ENCODE measurements at places on chromosomes 3 and 15. TPM values are rescaled to one million over a fixed set of nuclear protein-coding genes. Genes with fewer than 3 reads are reported as not detected.

- no peak for ATAC-seq
Observed at GRCh38 chr3:71227270-71227661, 356.3 kb downstream of the FOXP1 start.

IMPG2 gene
- 0.81 TPM for total RNA-seq

TGFBR2 gene
- 260 TPM for total RNA-seq

NTRK3 gene
- 4.3 TPM for total RNA-seq

DNA sequence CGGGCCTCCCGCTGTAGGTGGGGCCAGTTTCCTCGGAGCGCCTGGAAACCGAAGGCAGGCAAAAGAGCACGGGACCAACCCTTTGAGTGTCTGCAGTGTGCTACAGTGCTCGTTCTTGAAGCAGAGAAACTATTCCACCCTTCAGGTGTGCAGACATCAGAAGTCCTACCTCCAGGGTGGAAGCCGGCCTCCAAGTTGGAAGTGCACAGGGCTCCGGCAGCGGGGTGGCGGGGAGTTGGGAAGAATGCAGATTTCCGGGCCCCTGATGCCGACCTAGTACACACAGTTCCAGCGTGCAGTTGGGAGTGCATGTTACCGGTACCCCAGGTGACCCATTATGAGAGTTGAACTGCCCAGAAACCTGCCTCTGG is 3.0 kb downstream of the KLF13 start:
- no peak for ATAC-seq

SEMA6D gene
- total RNA-seq: 12.7 TPM

DNA sequence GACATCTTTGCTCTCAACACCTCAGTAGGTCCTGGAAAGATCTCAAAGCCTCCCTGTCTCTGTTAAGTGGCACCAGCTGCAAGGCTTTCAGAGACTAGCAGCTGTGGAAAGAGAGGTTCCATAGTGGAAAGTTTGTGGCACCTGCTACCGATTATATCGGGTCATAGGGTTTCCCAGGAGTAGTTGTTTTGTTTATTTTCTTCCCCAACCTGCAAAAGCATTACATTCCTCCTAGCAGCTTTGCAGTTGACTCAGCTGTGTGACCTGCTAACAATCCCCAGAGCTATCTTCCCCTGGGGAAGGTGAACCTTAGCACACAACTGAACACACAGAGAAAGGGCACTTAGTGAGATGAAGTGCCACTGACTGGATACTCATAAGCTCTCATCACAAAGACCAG is 598.9 kb upstream of the GRM7 start:
- ATAC-seq: no peak

GRCh38 chr3:132009241-132009640 is 25.6 kb downstream of the CPNE4 start:
- no peak for ATAC-seq

PLA1A gene
- total RNA-seq: 1.2 TPM

DNA sequence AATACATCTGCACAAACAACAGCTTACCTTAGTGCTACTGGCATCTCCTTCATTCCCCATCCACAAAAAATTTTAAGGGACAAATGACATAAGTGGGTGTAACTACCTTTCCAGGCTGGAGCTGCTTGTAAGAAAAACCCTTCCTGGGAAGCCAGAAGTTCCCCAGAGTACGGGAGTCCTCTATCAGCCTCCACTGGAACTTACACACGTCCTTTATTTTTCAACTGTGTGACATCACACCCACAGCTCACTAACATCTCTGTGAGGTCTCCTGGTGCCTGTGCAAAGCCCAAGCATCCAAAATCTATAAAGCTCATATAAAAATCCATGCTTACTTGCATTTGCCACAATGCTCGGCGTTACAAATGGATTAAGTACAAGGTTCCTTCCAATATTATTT is 27.6 kb downstream of the LRIG1 start:
- no peak for ATAC-seq

DNA sequence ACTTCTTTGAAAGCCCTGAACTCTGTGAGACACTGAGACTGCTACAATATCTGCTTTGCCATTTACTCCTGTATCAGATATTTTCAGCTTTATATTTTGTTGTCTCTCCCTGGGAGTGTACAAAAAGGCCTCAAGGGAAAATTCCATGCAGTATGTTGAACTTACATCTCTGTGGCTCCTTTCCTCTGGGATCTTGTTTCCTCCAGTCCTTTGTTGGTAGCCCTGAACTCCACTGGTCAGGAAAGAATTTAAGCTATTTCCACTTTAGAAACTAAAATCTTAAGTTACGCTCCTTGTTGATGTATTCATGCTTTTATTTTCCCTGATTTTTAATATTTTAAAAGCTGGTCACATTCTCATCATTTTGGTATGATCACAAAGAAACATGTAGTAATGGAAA is 277.9 kb downstream of the FHIT start:
- ATAC-seq: no peak

- ATAC-seq: no peak
Observed at GRCh38 chr3:148848410-148848809, 16.7 kb upstream of the CPA3 start.

DNA sequence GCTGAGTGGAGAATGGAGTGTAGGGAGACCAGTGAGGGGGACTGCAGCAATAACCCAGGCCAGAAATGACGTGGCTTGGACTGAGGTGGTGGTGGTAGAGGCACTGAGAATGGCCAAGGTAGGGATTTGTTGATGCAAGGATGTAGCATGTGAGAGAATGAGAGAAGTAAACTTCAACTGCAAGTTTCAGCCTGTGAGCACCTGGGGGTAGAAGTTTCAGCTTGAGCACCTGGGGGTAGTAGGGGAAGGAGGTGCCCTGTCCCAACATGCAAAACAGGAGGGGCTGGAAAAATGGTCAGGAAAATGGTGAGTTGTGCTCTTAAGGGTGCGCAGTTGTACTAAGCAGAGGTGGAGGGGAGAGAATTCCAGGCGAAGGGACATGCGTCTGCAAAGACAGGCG is 31.0 kb downstream of the IL16 start:
- no peak for ATAC-seq

GRCh38 chr3:10260211-10260701 is 12.0 kb downstream of the TATDN2 start:
- no peak for ATAC-seq

DNA sequence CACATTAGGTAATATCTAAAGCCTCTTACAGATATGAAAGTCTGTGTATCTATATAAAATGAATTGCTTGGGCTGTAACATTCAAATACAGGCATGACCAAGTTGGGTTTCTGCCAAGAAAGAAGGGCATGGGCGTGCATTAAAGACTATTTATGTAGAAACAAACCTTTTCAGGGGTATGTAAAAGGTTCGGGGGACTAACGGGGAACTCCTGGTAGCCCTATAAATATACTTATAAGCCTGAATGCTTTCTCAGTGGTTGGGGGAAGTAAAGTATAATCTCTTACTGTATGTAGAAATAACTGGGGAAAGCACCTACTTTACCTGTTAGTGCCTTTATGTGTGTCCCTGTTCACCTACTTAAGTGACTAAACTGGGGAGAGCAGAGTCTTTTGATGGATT is 154.5 kb upstream of the TBL1XR1 start:
- no peak for ATAC-seq

CD200R1L gene
- total RNA-seq: not detected

DNA sequence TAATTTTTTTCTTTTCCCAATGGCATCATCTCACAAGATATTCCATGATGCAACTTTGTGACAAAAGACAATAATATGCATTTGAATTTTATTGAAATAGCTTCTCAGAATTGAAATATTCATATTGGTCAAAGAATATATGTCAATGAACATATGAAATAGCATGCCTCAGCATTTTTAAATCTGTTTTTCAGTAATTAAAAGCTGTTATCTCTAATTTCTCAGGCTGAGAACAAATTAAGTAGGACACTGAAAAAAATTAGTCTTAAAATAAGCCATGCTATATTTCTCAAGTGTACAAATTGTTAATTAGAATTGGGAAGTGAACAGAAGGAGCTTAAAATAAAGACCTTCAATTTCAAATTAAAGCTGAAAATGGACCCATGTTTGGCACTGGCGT is 570.1 kb downstream of the MFSD1 start:
- no peak for ATAC-seq
